ENCODE measurements at places on chromosomes 1 and 21.

DNA sequence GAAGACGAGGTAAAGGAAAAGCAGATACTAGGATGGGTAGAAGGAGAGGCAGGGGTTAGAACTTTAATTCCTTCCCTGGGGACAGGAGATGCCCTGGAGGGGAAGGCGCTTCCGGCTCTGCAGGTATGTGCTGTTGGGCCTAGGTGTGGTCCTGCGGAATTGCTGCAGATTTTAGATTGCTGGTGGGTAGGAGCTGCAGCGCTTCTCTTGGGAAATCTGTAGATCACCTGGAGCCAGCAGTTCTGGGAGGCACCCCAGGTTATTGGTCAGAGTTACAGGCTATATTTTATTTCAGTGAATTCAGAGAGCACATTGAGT, 1.1 kb downstream of the MGST3 start:
- DNase-seq: no peak

DNA sequence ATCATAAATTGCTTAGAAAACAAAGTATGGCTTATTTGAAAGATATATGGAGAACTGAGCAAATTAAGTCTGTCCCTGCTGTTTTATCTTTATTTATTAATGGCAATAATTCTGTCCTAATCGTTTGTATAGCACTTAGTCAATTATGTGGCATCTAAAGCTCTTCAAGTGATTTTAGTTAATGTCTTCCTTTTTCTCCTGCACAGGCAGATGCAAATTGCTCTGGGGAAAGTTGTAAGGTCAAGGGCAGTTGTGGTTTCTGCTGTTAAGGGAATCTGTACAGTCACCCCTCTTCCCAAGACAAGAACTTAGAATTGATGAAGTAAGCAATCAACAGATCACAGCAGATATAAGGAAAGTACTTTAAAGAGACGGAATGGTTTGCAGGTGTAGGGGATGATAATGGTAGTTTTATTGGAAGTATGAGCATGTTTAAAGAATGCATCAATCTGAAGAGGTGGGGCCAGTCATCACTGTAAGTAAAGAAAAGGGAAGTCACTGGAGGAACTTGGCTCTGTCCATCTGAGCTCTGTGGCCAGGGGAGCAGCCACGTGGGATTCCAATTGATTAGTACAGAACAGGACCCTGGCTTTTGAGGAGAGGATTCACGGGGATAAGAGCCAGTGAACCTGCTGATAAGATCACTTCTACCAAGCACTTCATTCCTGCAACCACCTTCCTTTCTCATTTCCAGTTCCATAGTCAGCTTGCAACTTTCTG, 116.0 kb upstream of the KCNJ6 start:
- no peak for DNase-seq

DNA sequence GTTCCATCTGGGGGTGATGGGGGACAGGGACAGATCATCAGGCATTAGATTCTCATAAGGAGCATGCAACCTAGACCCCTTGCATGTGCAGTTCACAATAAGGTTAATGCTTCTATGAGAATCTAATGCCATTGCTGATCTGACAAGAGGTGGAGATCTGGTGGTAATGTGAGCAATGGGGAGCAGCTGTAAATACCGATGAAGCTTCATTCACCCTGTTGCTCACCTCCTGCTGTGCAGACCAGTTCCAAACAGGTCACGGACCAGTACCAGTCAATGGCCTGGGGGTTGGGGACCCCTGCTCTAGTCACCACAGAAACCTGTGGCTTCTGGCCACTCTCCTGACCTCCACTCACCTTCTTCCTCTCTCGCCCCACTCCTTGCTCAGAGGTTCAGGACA, 229.9 kb downstream of the PTPRU start:
- no peak for DNase-seq

- DNase-seq: no peak
Measured at GRCh38 chr1:241536304-241536703, 4.1 kb downstream of the KMO start.

DNA sequence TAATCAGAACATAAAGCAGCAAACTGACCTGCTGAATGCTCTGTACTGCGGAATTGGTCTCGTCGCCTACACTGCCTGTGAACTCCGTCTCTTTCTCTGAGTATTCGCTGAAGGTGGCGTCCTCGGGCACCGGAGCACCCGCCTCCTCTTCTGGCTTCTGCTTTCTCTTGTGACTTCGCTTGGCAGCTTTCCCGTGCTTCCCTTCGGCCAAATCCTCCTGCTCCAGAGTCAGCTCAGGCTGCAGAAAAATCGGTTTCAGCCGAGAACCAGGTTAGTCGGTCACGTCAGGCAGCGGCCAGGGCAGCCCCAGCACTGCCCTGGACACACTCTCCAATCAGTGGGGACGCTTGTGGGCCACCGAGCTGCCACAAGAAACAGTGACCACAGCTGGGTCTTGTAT, 35.8 kb upstream of the RIPK4 start:
- no peak for DNase-seq

DNA sequence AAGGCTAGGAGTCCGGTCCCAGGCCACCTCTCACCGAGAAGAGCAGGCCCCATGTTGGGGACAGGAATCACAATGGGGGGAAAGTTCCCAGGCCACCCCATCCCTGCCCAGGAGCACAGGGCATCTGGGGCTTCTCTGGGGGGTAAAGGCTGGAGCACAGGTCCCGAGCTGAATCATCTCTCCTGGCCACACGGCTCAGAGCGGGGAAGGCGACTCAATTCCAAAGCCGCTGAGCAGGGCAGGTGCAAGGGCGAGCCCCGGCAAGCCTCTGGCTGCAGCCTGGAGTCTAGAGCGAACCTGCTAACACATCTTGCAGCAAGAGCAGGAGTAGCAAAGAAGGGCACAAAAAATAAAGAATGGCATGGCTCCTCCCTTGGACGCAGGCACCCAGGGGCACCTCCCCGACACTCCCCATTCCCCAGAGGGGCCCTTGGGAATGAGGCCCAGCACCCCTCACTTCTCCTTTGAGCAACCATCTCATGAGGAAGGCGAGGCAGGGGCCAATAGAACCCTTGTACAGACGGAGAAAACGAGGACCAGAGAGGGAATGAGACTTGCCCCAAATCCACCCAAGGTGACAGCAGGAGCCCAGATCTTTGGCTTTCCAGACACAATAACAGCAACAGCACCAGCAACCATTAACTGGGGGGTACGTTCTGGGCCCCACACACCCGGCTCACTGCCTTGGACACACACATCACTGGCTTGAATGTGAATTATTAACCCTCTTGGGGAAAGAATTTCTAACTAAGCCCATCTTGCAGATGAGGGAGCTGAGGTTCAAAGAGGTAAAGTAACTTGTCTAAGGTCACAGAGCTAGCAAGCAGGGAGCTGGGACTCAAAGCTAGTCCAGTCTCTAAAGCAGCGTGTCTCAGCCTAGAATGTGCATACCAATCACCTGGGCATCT, 20.7 kb upstream of the ALDH4A1 start:
- DNase-seq: no peak

GRCh38 chr1:43039228-43040055, 80.8 kb upstream of the SLC2A1 start:
- DNase-seq: no peak

DNA sequence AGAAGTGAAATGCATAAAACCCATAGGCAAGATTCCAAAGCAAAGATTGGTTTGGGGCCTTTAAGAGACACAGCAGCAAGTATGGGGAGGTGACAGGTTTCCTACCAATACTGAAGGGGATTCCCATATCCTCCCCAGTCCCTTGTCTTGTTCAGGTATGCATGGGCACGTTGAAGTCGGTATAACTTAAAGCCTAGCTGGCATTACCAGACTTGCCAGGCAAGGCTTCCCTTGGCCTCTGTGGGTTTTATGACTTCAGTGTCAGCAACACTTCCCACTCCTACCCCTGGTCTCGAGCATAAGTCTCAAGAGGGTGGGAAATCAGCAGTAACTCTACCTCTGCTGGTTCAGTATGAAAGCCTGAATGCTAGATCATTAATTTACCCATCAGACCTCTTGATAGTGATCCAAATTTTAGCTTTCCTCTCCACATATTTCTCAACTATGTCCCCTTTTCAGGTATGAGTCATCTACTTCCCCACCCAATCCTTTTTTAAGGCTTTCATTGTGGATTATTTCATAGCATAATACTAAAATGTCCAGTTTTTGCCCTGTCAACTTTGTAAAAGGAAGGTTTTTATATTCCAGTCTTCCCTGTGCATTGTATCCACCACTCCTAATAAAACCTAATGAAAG, 6.8 kb downstream of the CYP4X1 start:
- DNase-seq: no peak

- DNase-seq: no peak
Measured at GRCh38 chr1:4076346-4076745, 176.3 kb upstream of the C1orf174 start.

GRCh38 chr1:234554218-234554697, 55.7 kb downstream of the IRF2BP2 start:
- no peak for DNase-seq

Data from stimulated activated CD4-positive, alpha-beta T cell treated with anti-CD3 and anti-CD28 coated beads, Interleukin-12 subunit alpha, Interleukin-12 subunit beta, amount 100 ng/mL, for 48 hours (primary cell).